ENCODE measurements at places on chromosomes 4 and X. TPM values are rescaled to one million over a fixed set of nuclear protein-coding genes. Genes with fewer than 3 reads are reported as not detected.

Gene CCDC160
- total RNA-seq = not detected

Gene GLOD5
- total RNA-seq = not detected

Gene CCDC158
- not detected for total RNA-seq

Gene TMEM185A
- total RNA-seq = 6.9 TPM

Gene IL1RAPL2
- not detected for total RNA-seq

Gene ATP8A1
- 134 TPM for total RNA-seq

Gene SSX2
- not detected for total RNA-seq

Gene FREM3
- not detected for total RNA-seq

Gene HS3ST1
- total RNA-seq = not detected

Gene OPRPN
- total RNA-seq = not detected

Gene DRP2
- not detected for total RNA-seq

Gene MAPK10
- total RNA-seq = not detected

Gene TMEM47
- not detected for total RNA-seq

Gene HSFX1
- not detected for total RNA-seq

Gene MAOA
- total RNA-seq = not detected

Gene PPM1K
- 61.0 TPM for total RNA-seq

Gene OCIAD1
- total RNA-seq = 80.0 TPM

Gene KDR
- total RNA-seq = not detected

Gene CPE
- not detected for total RNA-seq

Gene NAP1L2
- 2.6 TPM for total RNA-seq

Gene FAM9C
- total RNA-seq = not detected

Gene TRAM1L1
- not detected for total RNA-seq

Gene ERAS
- not detected for total RNA-seq

Gene KIF4A
- total RNA-seq = not detected

Gene S100G
- total RNA-seq = not detected

Gene RNF128
- total RNA-seq = not detected

Gene TRIM61
- total RNA-seq = 0.83 TPM

Gene QRFPR
- not detected for total RNA-seq

Gene RASL11B
- 0.64 TPM for total RNA-seq

Gene UGT2A1
- total RNA-seq = not detected

Gene CT47C1
- total RNA-seq = not detected

Gene FGD1
- total RNA-seq = not detected

Gene DGKK
- total RNA-seq = not detected

Gene CSAG2
- not detected for total RNA-seq

Gene TBC1D8B
- 0.35 TPM for total RNA-seq

Gene FGFBP2
- total RNA-seq = 8.2 TPM

Gene SPIN2A
- 0.61 TPM for total RNA-seq

Gene RS1
- total RNA-seq = not detected

Gene FGF13
- total RNA-seq = not detected

Gene IBSP
- not detected for total RNA-seq

Gene SLC25A31
- not detected for total RNA-seq

Gene ADH7
- not detected for total RNA-seq

Gene CC2D2A
- total RNA-seq = not detected

Gene CT83
- total RNA-seq = not detected

Gene TRPC5OS
- total RNA-seq = not detected

Gene ANOS1
- total RNA-seq = not detected

Gene TGIF2LX
- not detected for total RNA-seq

Gene VCX3A
- not detected for total RNA-seq

Gene GAGE1
- total RNA-seq = not detected

Gene UBQLN2
- total RNA-seq = 34.3 TPM

Gene GRIA2
- not detected for total RNA-seq

Gene PHKA1
- total RNA-seq = 0.56 TPM

Gene GAGE12H
- not detected for total RNA-seq

All from CD8-positive, alpha-beta T cell (primary cell).